GM23338 (cell line): ENCODE measurements at places on chromosomes 1 and 21. TPM values are rescaled to one million over a fixed set of nuclear protein-coding genes. Genes with fewer than 3 reads are reported as not detected.

- H3K4me1 ChIP-seq: no peaks in the 10 kb centered on the region
- H3K27ac ChIP-seq: no peak overlapping the region
- H3K27me3 ChIP-seq: no peaks in the 10 kb centered on the region
- no peaks in the 10 kb centered on the region for H3K36me3 ChIP-seq
These were observed 131.1 kb downstream of the GLUL start for GRCh38 chr1:182260516-182260915.

DNA sequence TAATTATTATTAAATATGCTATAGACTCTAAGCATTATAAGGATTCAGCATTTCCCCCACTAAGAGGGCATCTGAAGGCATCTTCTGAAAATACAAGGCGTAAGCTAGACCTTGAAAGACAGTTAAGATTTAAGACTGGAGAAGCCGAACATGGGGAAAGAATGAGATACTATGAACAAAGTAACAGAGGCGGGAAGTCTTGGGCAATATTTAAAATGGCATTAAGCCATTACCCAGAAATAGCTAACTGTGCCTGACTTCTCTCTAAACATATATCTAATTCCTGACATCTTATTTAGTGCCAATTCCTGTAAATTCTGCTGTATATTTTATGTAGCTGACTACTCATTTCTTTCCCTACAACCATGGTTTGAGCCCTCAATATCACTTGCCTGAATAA is 20.9 kb downstream of the DPH5 start:
- no peak for DNase-seq
- H3K27me3 ChIP-seq: no peaks in the 10 kb centered on the region
- H3K36me3 ChIP-seq: peaks cover 12% of the 10 kb centered on the region; the same call in 1 of the 2 replicates

GRCh38 chr1:22024485-22025367 is 23.3 kb downstream of the CELA3A start:
- no peaks in the 10 kb centered on the region for H3K27me3 ChIP-seq
- DNase-seq: peak; percentile 81
- H3K36me3 ChIP-seq: no peaks in the 10 kb centered on the region
- H3K4me1 ChIP-seq: peaks cover 13% of the 10 kb centered on the region
- H3K4me3 ChIP-seq: peak overlapping the region; percentile 81

DNA sequence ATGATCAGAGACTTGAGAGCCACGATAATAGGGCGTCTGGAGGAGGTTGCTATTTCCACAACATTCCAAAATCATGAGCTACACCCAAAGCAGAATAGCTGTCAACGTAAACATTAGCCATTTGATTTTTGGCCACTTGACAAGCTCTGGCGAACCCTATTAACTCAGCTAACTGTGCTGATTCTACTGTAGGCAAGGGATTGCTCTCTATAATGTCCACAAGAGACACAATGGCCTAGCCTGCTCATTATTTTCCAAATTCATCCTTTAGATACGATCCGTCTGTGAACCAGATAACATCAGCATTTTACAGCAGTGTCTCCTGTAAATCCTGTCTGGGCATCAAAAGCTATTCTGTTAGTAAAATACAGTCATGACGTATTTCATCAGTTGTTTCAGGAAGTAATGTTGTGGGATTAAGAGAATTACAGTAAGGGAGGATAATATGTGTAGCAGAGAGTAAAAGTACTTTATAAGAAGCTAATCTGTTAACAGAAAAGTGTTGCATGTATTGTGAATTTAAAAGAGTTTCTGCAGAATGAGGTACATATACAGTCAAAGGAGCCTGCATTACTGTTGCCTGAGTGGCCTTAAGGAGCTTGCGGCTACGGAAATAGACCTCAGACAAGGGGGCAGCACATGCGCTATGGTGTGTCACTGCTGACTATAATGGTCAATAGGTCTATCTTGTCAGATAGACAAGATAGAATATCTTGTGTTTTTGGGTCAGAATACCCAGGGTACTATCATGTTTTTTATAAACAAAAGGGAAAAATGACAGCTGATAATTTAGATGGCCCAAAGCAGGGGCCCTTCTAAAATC is 44.9 kb upstream of the TINAGL1 start:
- H3K36me3 ChIP-seq: no peaks in the 10 kb centered on the region
- no peaks in the 10 kb centered on the region for H3K27me3 ChIP-seq
- DNase-seq: no peak
- no peak overlapping the region for H3K4me3 ChIP-seq
- H3K4me1 ChIP-seq: peaks cover 8% of the 10 kb centered on the region
- no peak overlapping the region for H3K27ac ChIP-seq

DNA sequence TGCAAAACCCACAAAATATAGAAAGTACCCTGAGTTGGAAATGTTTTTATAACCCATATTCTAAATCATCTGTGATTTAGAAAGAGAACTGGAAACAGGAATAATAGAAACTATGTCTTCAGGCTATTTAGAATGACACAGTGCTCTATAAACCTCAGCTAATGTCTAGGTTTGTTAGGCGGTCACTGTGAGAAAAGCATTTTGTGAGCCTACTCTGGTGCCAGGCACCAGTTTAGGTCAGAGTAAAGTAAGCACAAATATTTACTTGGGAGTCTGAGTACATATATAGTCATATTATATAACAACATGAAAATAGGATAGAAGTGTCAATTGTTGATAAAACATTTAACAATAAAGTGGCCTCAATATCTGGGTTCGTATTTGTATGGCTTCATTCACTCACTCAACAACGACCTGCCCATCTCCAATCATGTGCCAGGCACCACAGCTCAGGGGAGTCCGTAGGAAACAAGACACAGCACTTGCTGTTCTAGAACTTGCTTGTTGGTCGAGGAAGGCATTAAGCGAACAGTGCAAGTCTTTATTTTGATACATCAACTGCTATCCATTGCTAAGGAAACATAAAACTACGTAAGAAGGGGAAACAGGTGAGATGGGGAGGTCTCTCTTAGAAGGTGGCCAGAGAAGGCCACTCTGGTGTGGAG is 37.2 kb downstream of the GNB1 start:
- H3K4me3 ChIP-seq: no peak overlapping the region
- H3K27ac ChIP-seq: peak overlapping the region; percentile 62; the same call in 1 of the 2 replicates
- no peak for DNase-seq

GRCh38 chr1:229380536-229381160 is 37.8 kb upstream of the CCSAP start:
- DNase-seq: no peak
- H3K27me3 ChIP-seq: no peaks in the 10 kb centered on the region
- peaks cover 33% of the 10 kb centered on the region for H3K4me1 ChIP-seq
- H3K4me3 ChIP-seq: peak overlapping the region; percentile 41; the same call in 1 of the 2 replicates
- no peaks in the 10 kb centered on the region for H3K36me3 ChIP-seq

DNA sequence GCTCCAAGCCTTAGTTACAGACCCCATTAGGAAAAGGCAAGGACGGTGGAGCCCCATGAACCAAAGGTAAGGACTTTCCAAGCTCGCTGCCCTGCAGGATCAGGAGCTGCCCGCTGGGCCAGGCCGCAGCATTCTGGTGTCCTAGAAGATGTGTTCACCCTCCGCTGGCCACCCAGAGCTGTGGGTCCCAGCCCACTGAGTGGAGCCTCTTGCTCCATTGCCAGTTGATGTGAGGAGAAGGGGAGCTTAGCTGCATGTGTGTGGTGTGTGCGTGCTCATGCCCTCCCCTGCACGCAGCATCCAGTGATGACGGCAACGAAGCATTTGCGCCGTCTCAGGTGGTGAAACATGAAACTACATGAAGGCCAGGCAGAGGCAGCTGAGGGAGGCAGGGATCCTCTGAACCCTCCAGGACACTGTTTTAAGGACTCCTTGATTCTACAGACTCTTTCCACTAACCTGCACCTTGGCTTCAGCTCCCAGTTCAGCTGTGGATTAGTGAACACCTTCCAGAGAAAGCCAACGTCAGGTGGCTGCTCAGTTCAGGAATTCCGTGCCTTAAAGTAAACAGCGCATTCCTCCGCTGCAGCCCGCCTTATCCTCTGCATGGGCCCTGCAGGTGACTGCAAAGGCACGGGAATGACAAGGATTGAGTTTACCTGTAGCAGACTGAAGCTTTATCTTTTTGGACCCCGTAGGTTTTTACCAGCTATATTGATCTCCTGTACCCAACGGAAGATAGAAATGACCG is 48.7 kb downstream of the SMYD2 start:
- H3K27me3 ChIP-seq: no peaks in the 10 kb centered on the region
- H3K27ac ChIP-seq: no peak overlapping the region
- H3K36me3 ChIP-seq: no peaks in the 10 kb centered on the region
- peaks cover 3% of the 10 kb centered on the region; the same call in 1 of the 2 replicates for H3K4me1 ChIP-seq

- H3K27ac ChIP-seq: no peak overlapping the region
- no peak overlapping the region for H3K4me3 ChIP-seq
- H3K36me3 ChIP-seq: peaks cover 4% of the 10 kb centered on the region; the same call in 1 of the 2 replicates
- H3K4me1 ChIP-seq: no peaks in the 10 kb centered on the region
- DNase-seq: no peak
- no peaks in the 10 kb centered on the region for H3K27me3 ChIP-seq
These were observed 67.2 kb upstream of the B3GALNT2 start for GRCh38 chr1:235571482-235571881.

GRCh38 chr1:7265771-7266371 is 480.6 kb downstream of the CAMTA1 start:
- H3K4me3 ChIP-seq: no peak overlapping the region
- H3K4me1 ChIP-seq: no peaks in the 10 kb centered on the region
- no peak for DNase-seq
- no peaks in the 10 kb centered on the region for H3K27me3 ChIP-seq
- no peak overlapping the region for H3K27ac ChIP-seq
- no peaks in the 10 kb centered on the region for H3K36me3 ChIP-seq

GRCh38 chr1:151790940-151791651 is 796 bp upstream of the TDRKH start:
- no peaks in the 10 kb centered on the region for H3K36me3 ChIP-seq
- DNase-seq: peak; percentile 44
- H3K27ac ChIP-seq: no peak overlapping the region
- H3K4me3 ChIP-seq: peak overlapping the region; percentile 76
- no peaks in the 10 kb centered on the region for H3K27me3 ChIP-seq
- peaks cover 11% of the 10 kb centered on the region for H3K4me1 ChIP-seq

- DNase-seq: no peak
- peaks cover 13% of the 10 kb centered on the region for H3K4me1 ChIP-seq
- H3K4me3 ChIP-seq: no peak overlapping the region
- no peaks in the 10 kb centered on the region for H3K27me3 ChIP-seq
- peaks cover 33% of the 10 kb centered on the region for H3K36me3 ChIP-seq
These were observed 9.6 kb downstream of the PUM1 start for GRCh38 chr1:31055953-31056352.

GRCh38 chr1:48654606-48655210 is 122.0 kb downstream of the BEND5 start:
- H3K27me3 ChIP-seq: no peaks in the 10 kb centered on the region
- no peak overlapping the region for H3K4me3 ChIP-seq
- no peak overlapping the region for H3K27ac ChIP-seq
- no peaks in the 10 kb centered on the region for H3K36me3 ChIP-seq

DNA sequence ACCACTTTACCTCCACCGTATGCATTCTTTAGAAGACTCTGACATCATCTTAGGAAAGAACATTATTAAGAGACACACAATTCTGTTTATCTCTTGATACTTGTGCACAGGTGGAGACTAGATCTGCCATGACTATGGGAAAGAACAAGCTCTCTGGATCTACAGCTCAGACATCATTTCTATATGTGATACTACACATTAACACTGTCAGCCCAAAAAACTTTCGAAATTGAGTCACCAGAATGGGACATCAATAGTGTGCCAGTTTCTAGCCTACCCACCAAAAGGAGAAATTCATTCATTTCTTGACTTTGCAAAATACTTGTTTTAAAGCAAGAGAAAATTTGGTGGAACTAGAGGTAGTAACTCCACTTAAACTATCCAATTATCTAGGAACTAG is 6.0 kb upstream of the EVI5 start:
- peaks cover 4% of the 10 kb centered on the region; the same call in 1 of the 2 replicates for H3K4me1 ChIP-seq
- peaks cover 12% of the 10 kb centered on the region for H3K27me3 ChIP-seq
- no peak overlapping the region for H3K4me3 ChIP-seq
- no peak for DNase-seq

DNA sequence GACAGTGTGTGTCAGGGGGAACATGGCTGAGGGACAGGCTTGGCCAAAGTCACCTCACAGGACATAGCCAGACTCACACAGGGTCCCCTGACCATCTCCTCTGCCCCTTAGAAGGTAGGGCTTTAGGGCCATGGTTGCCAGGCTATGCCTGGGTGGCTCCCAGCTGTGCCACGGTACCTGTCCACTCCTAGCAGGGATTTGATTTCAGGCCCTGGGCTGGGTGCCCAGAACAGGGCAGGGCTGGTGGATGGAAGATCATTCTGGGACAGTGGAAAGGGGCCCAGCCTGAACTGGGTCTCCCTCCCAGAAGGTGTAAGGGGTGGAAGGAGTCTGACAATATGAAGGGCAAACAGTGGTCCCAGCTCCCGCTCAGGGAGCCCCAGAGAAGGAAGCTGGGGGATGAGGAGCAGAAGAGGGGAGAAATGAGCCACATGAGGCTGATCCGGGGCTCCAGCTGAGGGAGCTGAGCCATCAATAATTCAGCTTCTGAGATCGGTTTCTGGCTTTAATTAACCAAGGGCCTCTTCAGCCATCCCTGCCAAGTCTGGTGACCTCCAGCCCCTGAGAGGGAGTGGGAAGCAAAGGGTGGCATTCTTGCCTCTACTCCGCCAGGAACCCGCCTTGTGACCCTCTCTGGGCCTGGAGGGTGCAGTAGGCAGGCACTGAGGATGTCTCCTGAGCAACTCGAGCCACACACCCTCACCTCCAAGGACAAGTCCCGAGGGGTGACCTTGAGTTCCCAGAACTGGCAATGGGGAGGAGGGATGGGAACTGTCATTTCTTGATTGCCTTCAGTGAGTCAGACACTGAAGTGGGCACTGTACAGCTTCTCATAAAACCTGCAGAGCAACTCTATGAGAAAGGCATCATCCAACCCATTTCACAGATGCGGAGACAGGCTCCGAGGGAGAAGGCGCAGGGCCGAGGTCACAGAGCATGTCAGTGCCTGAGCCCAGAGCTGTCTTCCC is 2.1 kb downstream of the CD164L2 start:
- H3K36me3 ChIP-seq: no peaks in the 10 kb centered on the region
- H3K4me1 ChIP-seq: peaks cover 3% of the 10 kb centered on the region; the same call in 1 of the 2 replicates
- H3K4me3 ChIP-seq: no peak overlapping the region
- peaks cover 5% of the 10 kb centered on the region for H3K27me3 ChIP-seq

GRCh38 chr1:30375156-30375555 is 348.2 kb downstream of the MATN1 start:
- no peaks in the 10 kb centered on the region for H3K27me3 ChIP-seq
- no peak overlapping the region for H3K27ac ChIP-seq
- no peaks in the 10 kb centered on the region for H3K4me1 ChIP-seq
- H3K4me3 ChIP-seq: no peak overlapping the region
- H3K36me3 ChIP-seq: no peaks in the 10 kb centered on the region

GRCh38 chr1:168696125-168696760 is 32.8 kb downstream of the DPT start:
- no peak overlapping the region for H3K27ac ChIP-seq
- H3K36me3 ChIP-seq: no peaks in the 10 kb centered on the region
- no peak for DNase-seq
- H3K4me3 ChIP-seq: no peak overlapping the region

GRCh38 chr21:46051379-46051770 is 46.5 kb upstream of the COL6A2 start:
- H3K36me3 ChIP-seq: no peaks in the 10 kb centered on the region
- no peaks in the 10 kb centered on the region for H3K27me3 ChIP-seq
- H3K4me3 ChIP-seq: no peak overlapping the region
- no peak for DNase-seq

- no peaks in the 10 kb centered on the region for H3K27me3 ChIP-seq
- H3K27ac ChIP-seq: peak within 1 kb of the TSS; percentile 88
- DNase-seq: peak; percentile 98
- peak within 1 kb of the TSS; percentile 66 for H3K4me3 ChIP-seq
These were observed at the start of gene TAF13 for GRCh38 chr1:109075531-109076490. TAF13 (minus strand) TSS chr1:109076003; CDS start chr1:109075947, 56 bp downstream.

Gene DNM3
- 4.6 and 12.2 TPM in 2 replicates for total RNA-seq

Gene DMBX1
- not detected in 2 replicates for total RNA-seq

Gene FCER1G
- 0.74 TPM in 1 of 2 replicates, not detected in the other for total RNA-seq

Gene RALGPS2
- total RNA-seq: 28.6 and 31.2 TPM in 2 replicates

Gene S100A7
- total RNA-seq: not detected in 2 replicates

Gene PRAMEF18
- not detected in 2 replicates for total RNA-seq

Gene RNF223
- not detected in 2 replicates for total RNA-seq
